ENCODE measurements at places on chromosomes 7 and 10.

DNA sequence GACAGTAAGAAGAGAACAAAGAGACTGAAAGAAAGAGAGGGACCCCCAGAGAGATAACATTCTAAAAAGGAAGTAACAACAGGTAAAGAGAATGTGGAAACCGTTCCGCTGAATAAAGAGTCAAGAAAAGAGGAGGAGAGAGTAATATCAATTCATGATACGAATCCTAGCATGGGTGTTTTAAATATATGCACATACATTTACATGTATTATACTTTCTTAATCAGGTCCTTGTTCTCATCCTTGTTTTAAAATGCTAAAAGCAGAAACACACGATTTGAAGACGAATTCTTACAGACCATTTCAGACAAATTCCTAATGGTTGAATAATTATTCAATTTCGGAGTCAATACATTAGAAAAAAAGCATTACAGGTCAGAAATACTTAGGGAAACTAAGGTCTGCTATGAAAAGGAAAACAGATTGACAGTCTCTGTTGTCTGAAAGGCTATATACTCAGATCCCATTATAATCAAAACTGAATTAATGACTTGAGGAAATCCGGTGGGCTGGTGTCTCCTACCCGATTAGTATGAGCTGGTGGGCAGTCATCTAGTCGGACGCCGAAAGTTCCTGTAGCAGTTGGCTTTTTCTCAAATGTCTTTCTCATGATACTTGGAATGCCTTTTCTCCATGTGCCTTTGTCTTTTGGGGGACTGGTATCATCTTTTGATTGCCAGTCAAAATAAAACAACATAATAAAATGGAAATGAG, 127.3 kb downstream of the ARHGAP21 start:
- no peak for DNase-seq

DNA sequence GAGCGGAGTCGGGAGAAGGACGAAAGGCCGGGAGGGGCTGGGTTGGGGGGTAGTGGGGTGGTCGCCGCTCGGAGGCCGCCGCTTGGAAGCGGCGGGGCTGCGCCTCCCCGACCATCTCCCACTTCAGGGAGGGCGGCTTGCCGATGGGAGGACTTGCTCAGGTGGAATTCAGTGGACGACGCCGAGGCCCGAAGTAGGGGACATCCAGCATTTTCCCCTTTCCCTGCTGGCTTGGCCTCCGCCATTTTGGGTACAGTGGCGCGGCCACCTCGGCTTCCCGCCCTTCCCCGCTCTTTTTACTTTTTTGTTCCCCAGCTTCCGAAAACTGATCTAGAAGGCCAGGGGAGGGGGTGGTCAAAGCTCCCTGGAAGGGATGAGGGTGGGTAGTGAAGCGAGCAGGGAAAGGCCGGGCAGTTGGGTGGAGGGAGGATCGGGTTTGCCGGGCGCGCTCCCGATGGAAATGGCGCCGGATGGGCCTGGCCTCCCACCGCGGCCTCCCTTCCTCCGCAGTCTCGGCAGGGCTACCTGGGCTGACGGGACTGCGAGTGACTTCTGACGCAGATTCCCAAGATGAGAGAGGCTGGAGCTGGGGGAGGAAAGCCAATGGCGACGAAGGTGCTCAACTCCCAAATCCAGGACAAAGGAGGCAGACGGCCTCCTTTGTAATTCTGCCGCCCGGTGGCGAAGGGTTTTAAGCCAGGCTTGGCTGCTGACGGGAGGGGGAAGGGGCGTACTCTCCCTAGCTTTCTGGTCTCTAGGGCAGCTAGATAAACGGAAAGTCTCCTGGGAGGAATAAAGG, at the start of gene PBLD:
TSS of gene PBLD (minus strand) at position 670 of the 799 bp plus-strand sequence. CDS start 26,084 bp downstream, outside the sequence.
- peak; percentile 78 for DNase-seq

- no peak for DNase-seq
Observed at GRCh38 chr10:16449454-16449853, 12.6 kb downstream of the PTER start.

DNA sequence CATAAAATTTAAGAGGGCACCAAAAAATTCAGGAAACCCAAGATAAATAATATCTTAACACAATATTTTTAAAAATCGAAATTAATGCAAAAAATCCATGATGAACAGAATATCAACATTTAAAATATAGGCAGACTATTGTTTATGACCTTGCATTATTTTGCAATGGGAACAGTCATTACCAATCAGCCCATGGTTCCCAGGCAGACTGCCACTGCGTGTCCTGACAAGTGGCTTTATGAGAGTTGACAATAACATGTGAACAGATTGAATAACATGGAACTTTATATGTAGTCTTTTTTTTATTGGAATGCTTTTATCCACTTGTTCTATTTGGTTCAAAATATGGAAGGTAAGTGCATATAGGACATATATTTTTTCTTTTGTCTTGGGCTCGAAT, 3.1 kb upstream of the AVPI1 start:
- no peak for DNase-seq

All from H9 (cell line).